ENCODE measurements at places on chromosomes 11 and 22.

GRCh38 chr11:59615637-59616395, at the start of gene OSBP:
Gene OSBP (minus strand): TSS chr11:59615774. CDS start chr11:59615664, 110 bp downstream.
- peak; percentile 95 for DNase-seq

DNA sequence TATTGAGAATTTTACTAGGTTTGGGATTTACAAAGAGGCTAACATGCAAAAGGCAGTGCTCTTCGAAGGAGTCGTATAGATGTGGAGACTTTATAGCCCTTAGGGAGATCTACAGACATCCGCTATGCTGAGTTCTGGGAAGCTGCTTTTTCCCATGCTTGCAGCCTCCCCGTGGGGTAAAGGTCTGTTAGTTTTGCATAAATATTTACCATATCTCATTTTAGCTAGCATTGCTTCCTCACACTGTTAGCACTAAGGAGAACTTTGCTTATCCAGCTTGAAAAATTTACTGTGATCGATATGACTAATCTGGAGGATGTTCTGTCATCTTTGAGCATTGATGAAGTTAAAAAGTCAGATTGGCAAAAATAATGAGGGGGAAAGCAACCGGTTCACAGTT, 18.6 kb downstream of the ARHGEF12 start:
- no peak for DNase-seq

GRCh38 chr22:35868938-35869337, 151.3 kb downstream of the APOL5 start:
- DNase-seq = no peak

- DNase-seq = no peak
Observed at GRCh38 chr22:47158457-47158856, 396.0 kb downstream of the TBC1D22A start.

DNA sequence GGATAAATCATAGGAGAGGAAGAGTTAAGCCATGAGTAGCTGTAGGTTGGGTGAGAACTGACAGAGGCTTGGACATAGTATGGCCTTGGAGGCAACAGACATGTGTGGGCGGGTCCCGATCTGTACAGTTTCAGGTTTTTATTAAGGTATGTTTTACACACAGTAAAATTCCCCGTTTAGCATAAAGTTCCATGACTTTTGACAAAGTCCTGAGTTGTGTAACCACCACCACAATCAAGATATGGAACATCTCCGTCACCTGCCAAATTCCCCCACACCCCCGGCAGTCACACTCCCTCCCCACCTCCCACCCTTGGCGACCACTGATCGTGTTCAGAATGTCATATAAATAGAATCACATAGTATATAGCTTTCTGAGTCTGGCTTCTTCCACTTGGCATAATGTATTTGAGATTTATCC, 68.1 kb downstream of the GRIK4 start:
- DNase-seq = no peak

DNA sequence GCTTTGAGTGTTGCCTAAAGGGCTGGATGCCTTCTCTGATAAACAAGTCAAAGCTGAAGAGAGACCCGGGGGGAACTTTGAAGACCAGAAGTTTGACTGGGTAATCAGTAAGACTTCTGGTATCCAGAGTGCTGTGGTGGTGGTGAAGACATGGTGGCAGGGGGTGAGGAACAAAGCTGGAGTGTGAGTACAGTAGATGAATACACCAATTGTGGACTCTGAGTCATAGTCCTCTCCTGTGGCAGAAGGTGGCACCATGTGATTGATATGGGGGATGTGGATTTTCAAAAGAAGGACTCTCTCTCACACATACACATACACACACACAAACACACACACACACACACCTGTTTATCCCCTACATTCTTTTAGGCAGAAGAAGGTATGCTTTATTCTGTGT, 12.3 kb downstream of the MS4A6A start:
- no peak for DNase-seq

- no peak for DNase-seq
Observed at GRCh38 chr11:78061088-78061920, 2.4 kb upstream of the THRSP start.

GRCh38 chr22:20779818-20780158, 5.9 kb downstream of the SERPIND1 start:
- DNase-seq = no peak

- DNase-seq = no peak
Observed at GRCh38 chr11:72642043-72642883, 32.0 kb downstream of the PDE2A start.

GRCh38 chr11:14673824-14674405, 30.3 kb downstream of the PDE3B start:
- DNase-seq = no peak

DNA sequence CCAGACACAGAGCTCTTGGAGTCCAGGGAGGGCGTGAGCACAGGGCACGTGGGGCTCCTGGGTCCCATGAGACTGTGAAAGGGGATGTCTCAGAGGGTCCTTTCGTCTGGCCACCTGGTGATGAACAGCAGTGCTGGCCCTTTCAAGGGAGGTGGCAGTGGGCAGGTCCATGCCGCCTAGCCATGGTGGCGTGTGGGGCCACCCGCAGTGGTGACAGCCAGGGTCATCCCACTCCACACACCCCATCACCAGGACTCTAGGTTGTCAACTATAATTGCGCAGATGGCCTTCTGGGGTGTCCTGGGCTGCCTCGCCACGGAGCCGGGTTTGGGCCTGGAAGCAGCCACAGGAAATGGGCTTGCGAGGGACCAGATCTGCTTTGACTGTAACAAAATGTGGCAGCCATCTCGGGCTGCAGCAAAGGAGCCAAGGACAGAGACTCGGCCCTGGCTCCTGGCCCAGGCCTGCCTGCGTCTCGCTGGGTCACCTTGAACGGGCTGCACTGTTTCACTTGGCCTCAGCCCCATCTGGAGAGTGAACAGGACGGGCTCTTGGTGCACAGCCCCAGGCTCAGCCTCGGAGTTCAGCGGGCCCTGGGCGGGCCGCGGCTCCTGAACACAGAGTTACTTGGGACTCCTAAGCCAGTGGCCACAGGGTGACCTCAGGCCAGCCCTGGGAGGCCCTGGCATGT, 1350.5 kb downstream of the BRD1 start:
- no peak for DNase-seq

- no peak for DNase-seq
Observed at GRCh38 chr11:2302306-2302895, 588 bp downstream of the TSPAN32 start.

- no peak for DNase-seq
Observed at GRCh38 chr11:117547195-117547850, 219.7 kb downstream of the CEP164 start.

DNA sequence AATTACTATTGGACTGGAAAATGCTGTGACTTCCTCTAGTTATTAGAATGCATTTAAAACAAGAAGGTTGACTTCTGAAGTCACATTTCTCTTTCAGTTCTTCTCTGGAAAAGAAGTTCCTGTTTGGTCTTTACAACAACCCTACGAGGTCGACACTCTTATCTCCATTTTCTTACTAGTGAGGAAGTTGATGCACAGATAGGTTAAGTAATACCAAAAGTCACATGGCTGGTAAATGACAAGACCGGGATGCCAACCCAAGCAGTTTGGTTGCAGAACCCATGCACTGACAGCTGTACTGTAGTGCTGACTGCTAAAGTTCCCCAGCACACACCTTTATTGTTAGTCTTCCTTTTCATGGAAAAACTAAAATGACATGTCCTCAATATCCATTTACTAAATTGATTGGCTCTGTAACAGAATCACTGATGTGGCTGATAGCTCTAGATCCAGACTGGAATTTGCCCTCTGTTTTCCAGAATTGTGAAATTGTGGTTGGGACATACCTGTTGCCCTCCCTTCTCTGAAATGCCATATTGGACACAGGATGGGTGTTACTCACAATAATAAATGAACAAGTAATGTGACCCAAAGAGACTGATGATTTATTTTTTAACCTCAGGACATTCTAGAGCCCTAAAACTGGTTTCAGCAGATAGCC, 9.4 kb upstream of the TECTA start:
- no peak for DNase-seq

DNA sequence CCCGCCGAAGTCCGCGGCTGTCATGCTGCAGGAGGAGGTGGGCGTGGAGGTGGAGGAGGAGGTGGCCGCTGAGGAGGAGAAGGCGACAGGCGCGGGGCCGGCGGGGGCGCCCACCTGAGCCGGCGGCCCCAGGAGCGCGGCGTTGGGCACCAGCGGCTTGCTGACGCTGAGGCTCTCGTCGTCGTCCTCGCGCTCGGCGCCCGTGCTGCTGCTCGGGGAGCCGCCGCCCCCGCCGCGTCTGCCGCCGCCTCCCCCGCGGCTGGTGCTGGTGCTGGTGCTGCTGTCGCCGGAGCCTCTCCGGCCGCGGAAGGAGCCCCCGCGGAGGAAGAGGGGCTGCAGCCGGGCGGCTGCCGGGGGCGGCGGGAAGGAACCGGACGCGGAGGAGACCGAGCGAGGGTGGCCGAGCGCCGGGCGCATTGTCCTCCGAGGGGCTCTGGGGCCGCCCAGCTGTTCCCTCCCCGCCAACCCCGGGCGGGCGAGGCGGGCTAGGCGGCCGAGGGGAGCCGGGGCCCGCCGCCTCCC, 388 bp downstream of the TMEM121B start:
- DNase-seq = peak; percentile 23

DNA sequence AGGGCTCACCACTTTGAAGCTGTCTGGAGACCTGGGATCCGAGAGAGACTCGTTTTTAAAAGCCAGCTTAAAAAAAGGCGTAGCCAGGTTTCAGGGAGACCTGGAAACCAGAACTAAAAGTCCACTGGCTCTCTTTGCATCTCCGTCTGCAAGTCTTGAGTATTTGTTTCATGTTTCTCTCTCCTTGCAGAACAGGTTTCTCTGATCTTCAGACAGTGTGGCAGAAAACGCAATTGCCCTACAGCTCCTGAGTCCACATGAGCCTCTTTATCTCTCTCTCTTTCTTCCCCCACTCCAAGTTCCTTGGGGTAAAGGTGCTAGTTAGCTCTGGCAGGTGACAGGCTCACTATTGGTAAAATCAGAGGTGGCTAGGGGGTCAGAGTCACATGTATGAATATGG, 67.0 kb upstream of the AMPD3 start:
- DNase-seq = no peak

- DNase-seq = no peak
Observed at GRCh38 chr11:36722421-36722820, 124.4 kb upstream of the RAG2 start.
